HAP-1 (cell line): ENCODE measurements at places on chromosomes 2 and 18.
A peak's percentile ranks its signal among the peaks of the same experiment; 100 is the strongest.

DNA sequence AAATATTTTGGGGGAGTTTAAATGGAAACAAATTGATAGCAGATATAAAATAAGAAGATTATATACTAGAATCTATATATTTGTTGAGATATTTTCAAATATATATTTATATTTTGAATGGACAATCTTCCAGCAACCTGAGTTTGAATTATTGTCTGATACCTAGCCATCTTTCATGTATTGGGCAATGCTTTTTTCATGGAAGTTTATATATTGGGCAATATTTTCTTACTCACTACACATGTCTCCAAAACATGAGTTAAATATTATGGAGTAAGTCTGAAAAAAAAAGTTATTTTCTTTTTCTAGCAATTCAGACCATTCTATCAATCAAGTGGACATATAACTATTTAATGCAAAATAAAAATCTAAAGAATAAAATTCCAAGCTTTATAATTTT is 295.2 kb downstream of the NYAP2 start:
- no peak for DNase-seq

DNA sequence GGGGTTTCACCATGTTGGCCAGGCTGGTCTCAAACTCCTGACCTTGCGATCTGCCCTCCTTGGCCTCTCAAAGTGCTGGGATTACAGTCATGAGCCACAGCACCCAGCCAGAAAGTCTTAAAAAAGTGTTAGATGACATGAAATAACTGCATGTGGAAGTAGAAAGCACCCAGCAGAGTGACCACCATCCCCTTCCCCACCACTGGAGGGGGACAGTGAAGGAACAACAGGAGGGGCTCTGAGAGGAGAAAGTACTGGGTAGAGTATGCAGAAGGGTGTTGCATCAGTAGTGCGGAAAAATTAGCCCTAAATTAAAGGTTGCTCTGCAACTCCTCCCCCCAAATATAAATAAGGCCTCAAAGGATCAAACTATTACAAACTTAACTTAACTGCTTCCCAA is 230.5 kb downstream of the ZNF521 start:
- DNase-seq = no peak

- DNase-seq = no peak
These were observed 4.1 kb upstream of the ITPRIPL1 start for GRCh38 chr2:96320728-96321622.

- DNase-seq = peak; percentile 28
These were observed 3.5 kb downstream of the SNTG2 start for GRCh38 chr2:953975-954686.

GRCh38 chr2:172464400-172465129 is 37.2 kb downstream of the ITGA6 start:
- DNase-seq = no peak

- peak; percentile 51 for DNase-seq
These were observed 50.3 kb downstream of the INHBB start for GRCh38 chr2:120396013-120396860.

DNA sequence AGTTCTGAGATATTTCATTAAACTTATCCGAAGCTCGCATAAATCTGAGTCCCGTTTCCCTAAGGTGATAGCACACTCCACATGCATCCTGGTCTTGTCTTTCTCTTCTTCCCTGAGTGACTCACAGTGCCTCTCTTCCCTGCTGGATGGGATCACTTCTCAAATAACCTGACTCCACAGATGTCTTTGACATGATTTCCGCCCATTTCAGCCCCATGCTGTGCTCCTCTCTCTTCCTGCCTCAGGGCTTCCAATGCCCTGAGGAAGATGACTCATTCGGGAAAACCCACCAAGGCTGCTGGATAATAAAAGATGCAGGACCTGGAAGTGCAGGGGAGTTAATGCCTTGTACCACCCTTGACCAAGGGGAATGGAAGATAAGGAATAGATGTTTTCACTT is 441.7 kb upstream of the SOX11 start:
- DNase-seq = no peak
